ENCODE measurements at places on chromosomes 5 and 9.

- no peak for DNase-seq
Measured at GRCh38 chr9:125831054-125831453, 83.9 kb downstream of the PBX3 start.

GRCh38 chr5:124951105-124951504 is 204.7 kb upstream of the ZNF608 start:
- DNase-seq = no peak

- DNase-seq = no peak
Measured at GRCh38 chr5:71492817-71493615, 37.6 kb downstream of the BDP1 start.

GRCh38 chr9:127159325-127159801 is 36.9 kb upstream of the ANGPTL2 start:
- no peak for DNase-seq

- no peak for DNase-seq
Measured at GRCh38 chr9:121365564-121365963, 4.5 kb downstream of the STOM start.

DNA sequence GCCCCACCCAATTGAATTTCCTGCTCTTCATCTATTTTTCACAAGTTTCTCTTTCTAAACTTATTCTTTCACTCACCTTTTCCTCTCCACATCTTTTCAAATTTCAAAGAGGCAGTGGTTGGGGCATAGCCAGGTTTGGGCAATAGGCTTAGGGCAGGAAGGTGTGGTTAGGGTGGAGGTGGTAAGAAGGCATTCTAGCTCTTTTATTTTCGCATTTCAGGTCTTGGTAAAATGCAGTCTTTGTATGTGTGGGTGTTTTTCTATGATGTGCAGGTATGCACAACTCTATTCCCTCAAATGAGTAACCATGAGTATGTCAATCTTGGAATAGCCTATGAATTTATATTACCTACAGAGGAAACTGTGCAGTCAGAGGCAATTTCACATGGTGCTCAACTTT is 129.8 kb upstream of the IFNE start:
- DNase-seq = no peak

DNA sequence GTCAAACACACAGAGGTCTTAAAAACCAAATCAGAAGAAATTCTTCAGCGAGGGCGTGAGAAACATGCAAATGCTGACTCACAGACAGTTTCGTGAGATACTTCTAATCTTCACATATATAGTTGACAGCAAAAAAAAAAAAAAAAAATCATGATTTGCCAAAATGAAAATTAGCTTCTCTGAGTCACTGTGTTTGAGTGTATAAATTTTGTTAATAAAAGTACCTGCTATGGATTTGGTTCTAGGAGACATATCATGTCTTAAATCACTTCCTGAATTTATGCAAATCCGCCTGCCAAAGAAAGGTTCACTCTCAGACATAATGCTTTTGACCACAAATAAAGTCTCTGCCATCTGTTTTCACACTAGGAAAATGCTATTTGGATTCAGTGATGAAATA is 114.3 kb downstream of the SLC1A3 start:
- no peak for DNase-seq

DNA sequence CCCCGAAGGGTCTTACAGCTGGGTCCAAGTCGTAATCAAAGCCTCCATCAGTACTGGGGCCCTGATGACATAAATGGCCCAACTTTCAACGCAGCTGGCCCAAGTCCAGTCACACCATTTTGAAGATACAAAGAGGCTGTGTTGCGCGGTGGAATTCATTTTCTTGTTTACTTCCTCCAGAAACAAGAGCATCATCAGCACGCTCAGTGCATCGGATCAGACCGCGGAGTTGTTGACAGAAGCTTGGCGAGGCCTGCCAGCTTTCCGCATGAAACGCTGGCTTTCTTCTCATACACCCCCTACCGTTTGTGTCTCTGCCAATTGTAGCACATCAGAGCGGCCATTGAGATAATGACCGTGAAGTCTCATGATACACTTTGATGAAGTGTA is 101.7 kb upstream of the SPATA31D4 start:
- no peak for DNase-seq

GRCh38 chr9:101566904-101567724 is 27.7 kb downstream of the PPP3R2 start:
- peak; percentile 6 for DNase-seq

GRCh38 chr5:68383888-68384310 is 168.3 kb downstream of the PIK3R1 start:
- no peak for DNase-seq

DNA sequence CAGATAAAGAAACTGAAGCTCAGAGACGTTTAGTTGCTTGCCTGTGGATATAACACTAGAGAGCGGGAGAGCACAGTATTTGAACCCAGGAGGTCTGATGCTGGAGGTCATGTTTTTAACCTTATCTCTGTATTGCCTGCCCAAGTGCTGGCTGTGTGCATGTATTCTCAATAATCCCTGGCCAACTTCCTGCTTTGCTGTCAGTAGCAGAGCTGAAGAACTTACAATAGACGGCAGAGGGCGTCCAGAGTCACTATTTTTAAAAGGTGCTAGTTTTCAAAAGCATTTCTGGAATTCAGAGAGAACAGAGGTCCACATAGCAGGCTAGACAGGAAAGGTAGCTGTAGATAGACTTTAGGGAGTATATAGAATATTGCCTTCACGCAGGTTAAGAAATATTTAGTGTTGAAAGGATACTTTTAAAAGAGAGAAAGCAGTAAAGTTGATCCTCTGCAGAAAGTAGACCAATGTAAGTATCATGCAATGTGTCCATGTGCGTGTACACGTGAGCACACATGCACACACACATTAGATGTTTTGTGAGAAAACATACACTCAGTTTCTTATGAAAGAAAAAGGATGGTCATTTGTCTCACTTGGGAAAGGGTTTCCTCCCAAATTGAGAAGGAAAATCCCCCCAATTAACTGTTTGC is 46.3 kb downstream of the PTCD2 start:
- peak; percentile 2 for DNase-seq

DNA sequence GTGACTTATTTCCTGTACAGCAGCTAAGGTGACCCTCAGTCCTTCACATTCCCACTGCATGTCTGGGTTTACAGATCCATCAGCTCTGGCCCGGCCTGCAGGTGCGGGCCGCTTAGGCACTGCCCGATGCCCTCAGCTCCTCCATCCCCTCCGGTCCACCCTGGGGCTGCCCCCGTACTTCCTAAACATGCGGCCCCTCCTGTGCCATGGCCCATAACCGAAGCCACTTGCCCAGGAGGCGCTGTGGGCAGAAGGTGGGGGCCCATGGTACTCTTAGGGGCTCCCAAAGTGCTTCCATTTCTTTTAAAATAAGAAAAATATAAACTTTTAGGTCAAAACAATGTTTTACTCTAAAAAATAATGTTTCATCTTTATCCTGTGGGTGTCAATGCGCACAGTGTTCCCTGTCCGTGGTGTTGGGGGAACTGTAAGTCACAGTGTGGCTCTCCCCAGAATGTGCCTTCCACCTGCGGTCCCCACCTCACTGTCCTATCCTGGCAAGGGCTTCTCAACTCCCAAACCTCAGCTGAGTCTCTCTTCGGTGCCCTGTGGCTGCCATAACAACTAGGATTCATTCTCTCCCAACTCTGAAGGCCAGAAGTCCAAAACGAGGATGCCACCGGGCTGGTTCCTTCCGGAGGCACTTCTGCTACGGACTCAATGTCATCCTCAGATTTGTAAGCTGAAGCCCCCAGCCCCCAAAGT is 132.7 kb upstream of the LPCAT1 start:
- DNase-seq = no peak

GRCh38 chr9:124273427-124274160 is 15.8 kb downstream of the NEK6 start:
- no peak for DNase-seq

GRCh38 chr5:129858131-129858675 is 46.1 kb upstream of the CHSY3 start:
- DNase-seq = no peak

DNA sequence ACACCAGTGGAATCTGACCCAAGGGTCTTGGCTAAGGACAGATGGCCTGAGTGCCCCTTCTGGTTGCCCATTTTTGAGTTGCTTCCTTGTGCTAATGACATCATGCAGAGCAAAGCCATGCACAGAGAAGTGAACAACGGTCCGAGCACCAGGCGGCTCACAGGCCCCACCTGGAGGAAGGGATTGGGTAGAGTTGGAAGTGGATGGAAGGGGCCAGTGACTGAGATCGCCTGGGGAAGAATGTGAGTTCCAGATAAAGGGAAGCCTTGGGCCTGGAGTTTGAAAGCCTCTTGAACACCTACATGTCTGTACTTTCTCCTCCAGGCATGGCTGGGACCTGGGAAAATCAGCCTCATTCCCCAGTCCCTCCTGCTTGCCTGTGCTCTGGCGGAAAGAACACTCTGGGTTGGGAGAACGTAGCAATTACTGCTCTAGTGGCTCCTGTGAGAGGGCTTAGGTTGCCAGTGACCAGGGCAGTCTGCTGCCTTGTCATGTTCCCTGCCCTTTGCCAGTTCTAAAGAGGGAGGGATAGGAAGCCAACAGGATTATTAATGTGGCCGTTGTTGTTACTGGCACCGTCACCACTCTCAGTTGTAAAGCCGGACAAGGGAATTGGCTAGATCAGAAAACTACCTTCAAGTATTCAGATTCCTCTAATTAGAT is 62.5 kb upstream of the PTPN3 start:
- DNase-seq = no peak

GRCh38 chr5:91386120-91386519 is 3.0 kb upstream of the ARRDC3 start:
- no peak for DNase-seq

DNA sequence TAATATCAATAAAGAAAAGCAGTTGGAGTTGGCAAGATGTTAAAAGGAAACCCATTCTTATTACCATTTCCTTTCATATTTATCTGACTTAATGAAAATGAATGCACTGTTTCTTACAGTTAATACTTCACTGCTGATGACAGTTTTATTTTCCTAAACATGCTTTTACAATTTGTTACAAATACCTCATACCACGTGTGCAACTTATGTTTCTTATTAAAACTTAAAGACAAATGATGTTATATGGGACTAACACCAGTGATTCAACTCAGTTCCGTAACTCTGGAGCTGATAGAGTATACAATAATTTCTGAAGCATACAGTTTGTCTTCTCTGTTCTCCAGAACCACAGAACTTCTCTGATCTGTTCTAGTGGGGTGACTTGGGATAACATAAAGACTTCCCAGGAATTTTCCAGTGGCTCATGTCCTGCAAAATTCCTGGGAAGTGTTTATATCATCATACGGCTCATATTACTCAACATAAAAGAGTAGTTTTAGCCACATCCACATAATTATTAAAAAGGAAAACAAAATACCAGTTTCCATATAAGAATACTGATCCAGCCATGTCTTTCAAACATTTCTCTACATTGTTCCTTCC is 1259.0 kb upstream of the C9orf72 start:
- no peak for DNase-seq
